Colonic mucosa (tissue), 4 donors: ENCODE measurements at places on chromosomes 12 and 14.

DNA sequence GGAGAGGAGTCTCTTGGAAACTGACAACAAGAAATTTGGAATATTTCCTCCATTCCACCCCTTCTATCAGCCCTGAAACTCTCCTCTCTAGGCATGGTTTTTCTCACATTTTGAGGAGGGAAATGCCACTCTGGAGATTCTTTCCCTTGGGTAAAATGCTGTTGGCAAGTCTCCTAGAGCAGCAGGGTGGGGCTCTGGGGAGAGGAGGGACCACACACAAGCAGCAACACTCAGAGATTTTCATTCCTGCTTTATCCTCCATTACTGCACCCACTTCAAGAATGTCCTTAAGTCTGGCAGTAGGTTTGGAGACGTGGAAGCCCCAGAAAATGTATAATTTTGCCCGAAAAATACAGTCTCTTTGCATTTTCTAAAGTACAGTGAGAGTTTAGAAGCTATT, 130.8 kb upstream of the FLRT2 start:
- DNase-seq: no peak

DNA sequence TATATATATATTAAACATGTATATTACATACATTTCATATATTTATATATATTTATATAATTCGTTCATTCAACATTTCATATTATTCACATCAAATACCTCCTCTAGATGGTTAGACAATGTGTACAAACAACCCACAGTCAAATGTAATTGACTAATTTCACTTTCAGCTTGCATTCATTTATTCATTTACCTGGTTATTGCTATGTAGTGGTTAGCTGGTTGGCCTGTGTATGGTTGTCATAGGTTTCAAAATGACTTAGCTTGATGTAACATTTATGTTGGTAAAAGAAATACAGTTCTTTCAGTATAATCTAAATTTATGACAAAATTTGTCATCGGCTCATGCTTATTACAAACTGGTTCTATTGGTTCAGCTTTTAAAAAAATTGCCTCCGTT, 389 bp downstream of the OR4K13 start:
- no peak for DNase-seq

GRCh38 chr14:93040443-93040842, 75.3 kb downstream of the ITPK1 start:
- DNase-seq: no peak

DNA sequence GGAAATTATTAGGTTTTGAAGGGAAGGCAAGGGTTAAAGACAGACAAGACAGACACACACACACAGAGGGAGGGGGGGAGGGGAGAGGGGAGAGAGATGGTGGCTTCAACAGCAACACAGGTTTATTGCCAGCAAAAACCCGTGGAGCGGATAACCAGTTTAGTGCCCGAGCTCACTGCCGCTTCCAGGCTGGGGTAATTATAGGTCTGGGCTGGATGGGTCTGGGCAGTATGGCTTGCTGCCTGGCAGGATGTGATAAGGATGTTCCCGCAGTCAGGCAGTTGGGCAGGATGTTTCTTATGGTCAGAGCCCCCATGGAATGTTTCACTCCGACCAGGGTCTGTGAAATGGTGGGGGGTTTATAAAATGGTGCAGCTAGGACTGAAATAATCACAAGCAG, 4.4 kb upstream of the TDRD9 start:
- DNase-seq: no peak

DNA sequence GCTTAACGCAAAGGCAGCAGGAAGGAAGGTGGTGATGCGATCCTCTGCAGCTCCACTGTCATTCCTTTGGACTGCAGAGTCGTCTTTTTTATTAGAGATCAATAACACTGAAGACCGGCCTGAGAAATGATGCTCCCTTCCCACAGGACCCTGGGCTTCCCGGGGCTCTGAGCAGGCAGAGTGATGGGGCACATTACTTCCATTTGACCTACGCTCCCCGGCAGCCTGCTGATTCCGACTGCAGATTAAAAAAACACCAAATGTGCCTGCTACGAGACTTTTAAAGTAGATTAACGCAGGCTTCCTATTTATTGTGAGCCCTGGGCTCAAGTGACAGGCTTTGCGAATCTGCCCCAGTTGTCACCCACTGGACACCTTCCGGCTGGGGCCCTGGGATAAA, 37.5 kb downstream of the KCNA1 start:
- DNase-seq: no peak

DNA sequence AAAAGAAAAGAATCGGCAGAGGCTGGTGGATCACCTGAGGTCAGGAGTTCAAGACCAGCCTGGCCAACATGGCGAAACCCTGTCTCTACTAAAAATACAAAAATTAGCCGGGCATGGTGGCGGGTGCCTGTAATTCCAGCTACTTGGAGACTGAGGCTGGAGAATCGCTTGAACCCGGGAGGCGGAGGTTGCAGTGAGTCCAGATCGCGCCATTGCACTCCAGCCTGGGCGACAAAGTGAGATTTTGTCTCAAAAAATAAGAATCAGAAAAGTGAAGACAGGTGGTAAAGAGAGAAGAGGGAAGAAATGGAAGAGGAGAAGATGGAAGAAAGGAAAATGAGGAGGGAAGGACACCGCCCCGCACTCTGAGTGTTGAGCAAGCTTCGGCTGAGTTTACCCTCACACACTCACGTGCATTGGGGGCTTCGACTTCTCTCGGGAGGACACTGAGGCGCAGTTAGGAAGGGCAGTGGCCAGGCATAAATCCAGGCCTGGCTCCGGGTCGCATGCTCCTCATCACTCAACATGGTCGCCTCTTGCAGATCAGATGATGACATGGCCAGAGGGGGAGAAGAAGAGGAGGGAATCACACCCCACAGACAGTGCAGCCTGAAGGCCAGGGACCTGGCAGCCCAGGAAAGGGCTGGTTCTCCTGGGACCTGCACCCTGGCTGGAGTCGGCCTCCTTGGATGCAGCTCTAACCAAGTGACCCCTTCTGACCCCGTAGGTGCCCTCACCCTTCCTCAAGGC, 61.1 kb downstream of the PRMT8 start:
- DNase-seq: peak; percentile 8

DNA sequence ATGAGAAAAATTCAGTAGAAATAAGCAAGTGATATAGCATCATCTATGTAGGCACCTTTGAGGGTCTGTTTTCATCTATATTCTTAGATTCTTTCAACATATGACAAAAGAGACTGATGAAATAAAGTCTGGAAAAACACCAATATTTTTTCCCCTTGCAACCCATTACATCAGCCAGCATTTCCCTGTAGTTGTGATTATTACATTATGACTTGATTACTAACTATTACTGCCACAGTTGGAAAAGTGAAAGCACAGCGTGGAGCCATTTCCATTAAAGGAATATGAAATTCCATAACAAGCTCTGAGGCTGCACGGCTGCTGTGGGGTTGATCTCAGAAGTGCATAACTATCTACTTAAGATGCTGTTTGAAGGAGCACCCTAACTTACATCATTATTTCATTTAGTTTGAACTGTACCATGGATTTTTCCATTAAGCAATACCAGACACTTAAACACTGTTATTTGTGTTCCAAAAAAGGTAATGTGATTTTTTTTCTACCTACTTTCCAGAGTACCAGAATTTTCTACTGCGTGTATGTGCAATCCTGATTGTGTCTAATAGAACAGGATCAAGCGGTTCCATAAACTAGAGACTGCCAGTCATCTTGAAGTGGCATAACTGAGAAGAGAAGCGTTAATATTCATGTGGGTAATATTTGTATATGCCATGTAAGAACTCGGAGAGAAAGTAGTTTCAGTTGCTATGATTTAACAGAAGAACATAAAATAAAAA, 405.5 kb downstream of the MDGA2 start:
- no peak for DNase-seq

GRCh38 chr12:2986876-2987275, 27.7 kb downstream of the TEAD4 start:
- no peak for DNase-seq

GRCh38 chr14:105432657-105433056, 13.0 kb downstream of the MTA1 start:
- no peak for DNase-seq

DNA sequence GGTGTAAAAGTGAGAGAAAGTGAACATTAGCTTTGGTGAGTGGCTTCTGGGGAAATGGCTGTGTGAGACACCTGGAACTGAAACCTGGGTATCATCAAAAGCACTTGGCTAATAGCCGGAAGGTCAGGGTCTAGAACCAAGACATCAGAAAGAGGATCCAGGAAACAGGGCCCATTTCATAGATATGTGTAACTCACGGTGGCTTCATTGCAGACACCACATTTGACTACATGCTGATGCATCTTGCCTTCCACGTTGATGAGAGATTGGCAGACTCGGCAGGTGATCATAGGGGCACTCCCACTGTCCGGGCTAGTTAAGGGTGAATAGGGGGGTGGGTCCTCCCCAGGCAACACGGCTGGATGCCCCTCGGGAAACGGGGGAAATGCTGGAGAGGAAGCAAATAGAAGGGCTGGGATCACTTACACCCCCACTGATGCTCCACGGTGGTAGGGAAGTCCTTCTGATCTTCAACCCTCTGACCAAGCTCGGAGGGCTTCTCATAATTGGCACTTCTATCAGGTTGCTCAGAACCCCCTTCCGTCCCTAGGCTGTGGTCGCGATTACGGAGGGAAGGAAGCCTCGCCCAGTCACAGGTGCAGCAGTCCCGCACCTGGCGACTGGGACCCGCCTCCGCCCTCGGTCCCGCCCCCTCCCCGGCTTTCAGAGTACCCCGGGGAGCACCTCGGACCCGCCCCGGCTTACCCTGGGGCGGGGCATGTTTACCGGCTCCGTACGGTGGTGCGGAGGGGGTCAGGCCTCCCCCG, 593 bp downstream of the PIP4P1 start:
- peak; percentile 79 for DNase-seq

DNA sequence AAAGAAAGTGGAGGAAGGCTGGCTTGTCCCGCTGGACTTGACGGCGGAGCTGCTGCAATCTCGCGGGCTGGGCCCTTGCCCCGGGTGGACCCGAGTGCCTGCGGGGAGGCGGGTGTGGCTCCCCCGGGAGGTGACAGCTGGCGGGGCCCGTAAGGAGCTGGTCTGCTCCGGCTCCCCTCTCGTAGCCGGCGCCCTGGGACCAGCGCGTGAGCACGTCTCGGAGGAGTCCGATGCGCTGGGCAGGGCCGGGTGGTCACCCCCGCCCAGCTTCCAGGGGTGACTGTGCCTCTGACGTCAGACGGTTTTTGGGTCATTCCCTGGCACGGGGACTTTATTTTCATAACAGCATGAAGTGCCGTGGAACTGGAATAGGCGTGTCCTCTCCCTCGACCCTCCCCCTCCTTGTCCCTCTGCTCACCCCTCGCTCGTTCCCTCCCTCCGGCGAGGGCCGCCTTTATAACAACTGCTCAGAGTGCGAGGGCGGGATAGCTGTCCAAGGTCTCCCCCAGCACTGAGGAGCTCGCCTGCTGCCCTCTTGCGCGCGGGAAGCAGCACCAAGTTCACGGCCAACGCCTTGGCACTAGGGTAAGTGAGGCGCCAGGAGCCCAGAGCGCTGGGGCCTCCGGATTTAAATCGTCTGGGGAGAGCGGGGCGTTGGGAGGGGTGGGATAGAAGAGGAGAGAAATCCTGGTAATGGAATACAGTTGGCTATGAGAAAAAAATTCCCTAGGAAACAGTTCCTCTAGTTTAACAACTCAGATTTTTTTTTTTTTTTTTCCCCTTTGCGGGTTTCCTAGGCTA, at the start of gene GPRC5A:
Gene GPRC5A (plus strand): TSS at position 483 of the 801 bp plus-strand sequence. CDS start 16,688 bp downstream, outside the sequence.
- DNase-seq: peak; percentile 94

GRCh38 chr12:116150001-116150400, 127.5 kb downstream of the MED13L start:
- no peak for DNase-seq
